Kasumi-1 (cell line): ENCODE measurements at places on chromosomes 13 and 19.
A peak's percentile ranks its signal among the peaks of the same experiment; 100 is the strongest.

DNA sequence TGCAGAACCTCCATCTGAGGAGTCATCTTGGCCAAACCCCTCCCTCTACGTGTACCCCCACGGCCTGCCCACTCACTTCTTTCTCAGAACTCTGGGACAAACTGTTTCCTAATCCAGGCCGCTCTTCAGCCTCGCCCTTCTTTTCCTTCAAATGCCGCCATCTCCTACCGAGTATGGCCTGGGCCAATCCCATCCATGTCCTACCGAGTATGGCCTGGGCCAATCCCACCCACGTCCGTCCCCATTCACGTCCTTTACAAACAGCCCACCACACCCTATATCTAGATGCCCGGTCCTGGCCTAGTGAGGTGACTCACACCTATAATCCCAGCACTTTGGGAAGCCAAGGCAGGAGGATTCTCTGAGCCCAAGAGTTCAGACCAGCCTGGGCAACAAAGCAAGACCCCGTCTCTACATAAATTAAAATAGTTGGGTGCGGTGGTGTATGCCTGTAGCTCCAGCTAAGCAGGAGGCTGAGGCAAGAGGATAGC, 1.1 kb downstream of the TMEM160 start:
- DNase-seq: no peak

GRCh38 chr19:45467115-45467455, 711 bp upstream of the FOSB start:
- DNase-seq: no peak

DNA sequence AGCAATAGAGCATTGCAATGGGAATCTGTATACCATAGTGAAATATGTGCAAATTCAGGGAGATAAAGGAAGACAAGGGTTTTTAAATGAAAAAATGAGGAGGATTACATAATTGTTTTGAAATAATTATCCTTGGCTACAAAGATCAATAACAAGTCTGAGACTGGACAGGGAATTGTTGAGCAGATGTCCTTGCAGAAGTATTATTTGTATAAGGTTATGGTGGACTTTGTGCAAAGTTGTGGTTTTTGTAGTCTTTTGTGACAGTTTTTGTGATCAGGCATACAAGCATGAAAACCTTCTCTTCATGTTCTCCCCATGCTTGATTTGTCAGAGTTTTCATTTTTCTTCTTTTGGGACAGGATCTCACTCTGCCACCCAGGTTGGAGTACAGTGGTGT, 25.3 kb upstream of the ZNF780A start:
- no peak for DNase-seq

GRCh38 chr19:43751466-43752220, 3.1 kb downstream of the SMG9 start:
- DNase-seq: no peak

DNA sequence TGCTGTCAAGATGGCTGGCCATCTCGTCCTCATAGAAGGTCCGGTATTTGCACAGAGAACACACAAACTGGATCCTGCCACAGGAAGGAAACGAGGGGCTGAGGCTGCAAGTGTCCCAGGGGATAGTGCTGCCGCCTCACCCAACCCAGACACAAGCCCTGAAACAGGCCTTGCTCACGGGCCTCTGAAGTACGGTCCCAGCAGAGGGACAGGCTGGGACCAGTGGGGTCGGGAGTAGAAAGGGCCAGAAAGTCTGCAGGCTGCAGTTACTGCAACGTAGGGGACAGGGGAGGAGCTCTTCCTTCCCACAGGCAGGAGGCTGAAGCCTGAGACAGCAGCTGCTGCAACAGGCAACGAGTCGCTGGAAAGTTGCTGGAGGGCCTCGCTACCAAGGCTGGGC, 18.2 kb upstream of the AKAP8 start:
- no peak for DNase-seq

- DNase-seq: no peak
Measured at GRCh38 chr13:81676008-81676407, 1335.1 kb upstream of the SPRY2 start.

- DNase-seq: no peak
Measured at GRCh38 chr13:44762911-44763310, 186.8 kb upstream of the TSC22D1 start.

DNA sequence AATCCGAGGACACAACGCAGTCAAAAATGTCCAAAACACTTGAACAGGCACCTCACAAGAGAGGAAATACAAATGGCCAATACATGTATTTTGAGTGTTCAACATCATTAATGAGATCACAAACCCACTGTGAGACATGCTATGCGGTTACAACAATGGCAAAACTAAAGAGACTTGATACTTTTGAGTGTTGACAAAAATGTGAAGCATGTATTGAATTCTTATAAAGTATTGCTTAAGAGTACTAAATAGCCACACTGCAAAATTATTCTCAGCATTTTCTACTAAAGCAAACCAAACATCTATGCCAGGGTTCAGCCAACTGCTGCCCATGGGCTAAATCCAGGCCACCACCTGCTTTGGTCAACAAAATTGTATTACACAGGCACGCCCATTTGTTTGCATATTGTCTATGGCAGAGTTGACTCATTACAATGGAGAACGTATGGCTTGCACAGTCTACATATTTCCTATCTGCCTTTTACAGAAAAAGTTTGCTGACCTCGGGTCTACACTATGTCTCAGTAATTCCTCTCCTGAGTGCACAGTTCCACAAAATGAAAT, 135.3 kb downstream of the B3GLCT start:
- no peak for DNase-seq

- DNase-seq: no peak
Measured at GRCh38 chr19:31560086-31561060, 211.1 kb upstream of the TSHZ3 start.

DNA sequence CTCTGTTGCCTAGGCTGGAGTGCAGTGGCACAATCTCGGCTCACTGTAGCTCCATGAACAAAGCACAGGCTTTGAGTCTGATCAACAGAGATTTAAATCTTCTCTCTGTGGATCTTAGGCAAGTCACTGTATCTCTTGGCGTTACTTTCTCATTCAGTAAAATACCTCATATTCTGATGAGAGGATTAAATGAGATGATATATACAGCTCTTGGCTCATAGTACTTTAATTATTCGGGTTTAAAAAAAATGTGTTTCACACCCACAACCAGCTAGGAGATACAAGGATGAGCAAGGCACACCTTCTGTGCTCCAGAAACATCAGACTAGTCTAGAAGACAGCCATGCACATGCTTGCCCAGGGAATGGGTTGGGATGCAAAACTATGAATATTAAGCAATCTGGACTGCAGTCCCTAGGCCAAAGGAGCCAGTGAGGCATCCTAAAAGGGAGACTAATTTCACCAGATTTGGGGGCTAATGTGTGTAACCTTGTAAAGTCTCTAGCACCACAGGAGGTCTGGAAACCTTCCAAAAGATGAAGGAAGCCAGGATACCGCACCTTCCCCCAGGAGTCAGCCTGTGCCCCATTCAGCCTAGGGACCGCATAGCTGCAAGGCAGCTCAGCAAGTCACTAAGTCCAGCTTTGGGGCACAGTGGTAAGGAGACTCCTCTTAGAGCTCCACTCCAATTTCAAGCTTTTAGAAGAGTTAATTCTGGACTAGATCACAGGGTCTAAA, 2.5 kb downstream of the VPS36 start:
- no peak for DNase-seq

GRCh38 chr19:3783660-3784584, 2.3 kb downstream of the MATK start:
- DNase-seq: peak; percentile 9

DNA sequence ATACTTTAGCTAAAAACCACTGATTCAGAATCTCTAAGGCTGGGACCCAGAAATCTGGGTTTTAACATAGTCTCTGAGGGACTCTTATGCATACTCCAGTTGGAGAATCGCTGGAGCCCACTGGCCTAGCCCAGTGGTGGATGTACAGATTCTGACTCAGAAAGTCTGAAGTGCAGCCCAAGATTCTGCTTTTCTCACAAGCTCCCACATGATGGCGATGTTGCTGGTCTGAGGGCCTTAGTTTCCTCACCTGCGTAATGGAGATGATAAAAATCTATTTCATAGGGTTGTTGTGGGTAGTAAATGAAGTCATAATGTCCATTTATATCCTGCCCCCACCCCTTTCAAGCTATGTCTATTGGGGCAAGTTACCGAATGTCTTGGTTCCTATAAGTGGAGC, 7.7 kb upstream of the CDADC1 start:
- peak; percentile 78 for DNase-seq

- DNase-seq: no peak
Measured at GRCh38 chr13:34990399-34991214, 48.5 kb downstream of the NBEA start.
